ENCODE measurements at places on chromosomes 3 and 15.

DNA sequence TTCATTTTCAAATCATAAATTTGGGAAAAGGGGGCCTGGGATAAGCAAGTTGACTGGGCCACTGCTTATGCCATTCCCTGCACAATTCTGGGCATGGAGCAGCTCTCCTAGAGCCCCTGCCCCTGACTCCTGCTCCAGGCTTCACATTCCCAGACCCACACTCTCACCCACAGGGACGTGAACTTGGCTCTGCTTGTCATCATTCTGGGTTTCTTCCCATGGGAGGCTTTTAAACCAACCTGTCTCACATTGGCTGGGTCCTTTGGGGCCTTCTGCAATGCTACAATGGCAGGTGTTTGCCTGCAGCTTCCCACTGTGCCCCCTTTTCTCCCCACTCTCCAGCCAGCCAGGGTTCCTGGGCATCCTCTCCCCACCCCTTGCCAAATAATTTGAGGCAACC is 49.1 kb downstream of the CYP19A1 start:
- DNase-seq = no peak

DNA sequence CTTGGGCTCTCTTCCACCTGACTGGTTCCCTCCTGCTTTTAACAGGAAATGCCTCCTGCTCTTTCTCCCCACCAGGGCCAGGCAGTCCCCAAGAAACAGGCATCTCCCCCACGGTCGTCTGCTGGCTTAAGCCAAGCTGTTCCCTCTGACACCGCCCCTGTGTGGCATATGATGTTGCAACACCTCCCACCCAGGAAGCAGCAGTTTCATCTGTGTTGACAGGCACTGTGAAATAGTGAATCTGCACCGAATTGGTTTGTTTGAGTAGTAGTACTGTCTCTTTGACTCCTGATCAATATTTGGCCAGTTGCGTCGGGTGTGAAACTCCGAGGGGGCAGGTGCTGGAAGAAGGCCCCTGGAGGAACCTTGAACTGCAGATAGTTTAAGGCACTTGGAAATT is 188.8 kb downstream of the FEZF2 start:
- DNase-seq = no peak

GRCh38 chr15:62390791-62391640 is 225.9 kb upstream of the C2CD4B start:
- no peak for DNase-seq

GRCh38 chr3:4448187-4448586 is 18.9 kb downstream of the SUMF1 start:
- DNase-seq = no peak

DNA sequence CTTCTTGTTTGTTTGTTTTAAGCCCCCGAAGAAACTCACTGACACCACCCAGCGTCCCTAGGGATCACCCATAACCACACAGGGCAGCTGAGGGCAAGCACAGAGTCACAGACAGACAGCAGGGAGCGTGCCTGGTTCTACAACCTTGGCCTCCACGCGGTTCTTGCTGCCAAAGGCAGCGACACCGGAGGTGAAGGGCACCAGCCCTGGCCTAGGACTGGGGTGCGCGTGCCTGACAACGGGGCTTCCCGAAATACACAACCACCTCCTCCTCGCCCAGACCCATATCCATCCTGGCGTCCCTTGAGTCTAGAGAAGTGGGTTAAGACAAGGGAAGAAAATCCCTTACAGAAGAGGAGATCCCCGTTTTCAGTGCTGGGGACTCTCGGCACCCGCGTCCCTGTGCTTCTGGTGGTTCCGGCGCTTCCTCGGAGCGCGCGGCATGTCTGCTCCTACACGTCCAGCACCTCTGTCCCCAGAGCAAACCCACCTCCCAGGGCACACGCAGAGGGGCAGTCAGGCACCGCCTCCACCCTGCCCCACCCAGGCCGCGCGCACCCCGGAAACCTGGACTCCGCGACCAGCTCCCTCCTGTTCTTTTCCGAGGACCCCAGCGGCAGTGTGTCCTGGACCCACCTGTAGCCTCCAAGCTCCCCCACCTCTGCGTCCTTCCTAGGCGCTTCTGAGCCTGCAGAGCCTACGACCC is 911 bp downstream of the RFTN1 start:
- peak; percentile 38 for DNase-seq

DNA sequence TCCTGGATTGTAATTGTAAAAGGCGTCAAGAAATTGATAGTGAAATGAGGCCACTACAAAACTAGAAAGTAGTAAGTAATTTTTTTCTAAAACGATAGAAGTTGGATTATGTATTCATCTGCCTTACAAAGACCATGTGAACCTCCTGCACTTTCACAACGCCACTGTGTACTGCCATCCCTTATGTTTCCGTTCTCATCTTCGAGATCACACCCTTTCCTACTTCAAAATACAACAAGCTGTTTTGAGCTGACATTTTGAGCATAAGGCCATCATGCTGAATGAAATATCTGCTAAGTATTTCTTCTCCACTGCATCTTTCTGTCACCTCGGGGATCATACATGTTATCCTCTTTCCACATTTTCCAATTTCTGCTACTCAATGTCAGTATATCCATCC is 885.5 kb downstream of the ROBO1 start:
- DNase-seq = no peak

DNA sequence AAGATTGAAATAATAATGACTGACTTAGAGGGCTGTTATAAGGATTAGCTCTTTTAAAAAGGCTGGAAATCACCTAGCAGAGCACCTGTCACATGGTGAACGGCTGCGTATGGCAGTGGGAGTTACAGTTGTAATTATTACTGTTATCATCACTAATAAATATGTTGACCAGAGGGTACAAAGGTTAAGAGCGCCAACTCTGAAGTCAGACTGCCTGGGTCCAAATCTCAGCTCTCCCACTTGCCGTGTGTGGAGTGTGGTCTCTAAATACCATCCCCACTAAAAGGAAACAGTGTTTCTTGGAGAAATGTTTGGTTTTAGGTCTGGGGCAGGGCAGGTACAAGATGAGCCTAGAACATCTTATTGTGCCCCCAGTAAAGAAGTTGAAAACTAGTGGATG is 6.0 kb upstream of the RAD18 start:
- DNase-seq = no peak

GRCh38 chr15:32872621-32873283 is 154.9 kb downstream of the GREM1 start:
- no peak for DNase-seq

GRCh38 chr3:193040836-193041672 is 123.4 kb upstream of the MB21D2 start:
- no peak for DNase-seq

DNA sequence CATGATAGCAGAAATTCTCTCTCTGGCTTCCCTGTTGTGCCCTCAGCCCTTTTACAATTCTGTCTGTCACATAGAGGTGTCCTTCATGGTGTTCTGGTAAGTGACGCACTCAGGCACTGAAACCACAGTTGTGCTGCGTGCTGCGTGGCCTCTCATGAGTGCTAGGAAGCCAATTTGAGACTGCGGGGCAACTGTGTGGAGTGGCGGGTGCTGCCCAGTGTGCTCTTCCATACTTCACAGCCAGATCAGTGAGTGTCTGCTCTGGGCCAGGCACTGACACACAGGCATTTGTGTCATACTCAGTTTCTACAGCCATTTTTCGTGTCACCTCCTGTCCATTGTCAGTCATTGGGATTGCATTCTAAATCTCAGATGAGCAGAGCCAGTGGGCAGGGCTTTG is 133.1 kb upstream of the PLXNA1 start:
- DNase-seq = no peak

- DNase-seq = no peak
Measured at GRCh38 chr15:76206325-76206976, 104.8 kb downstream of the ETFA start.

- DNase-seq = no peak
Measured at GRCh38 chr3:16183601-16184270, 9.3 kb downstream of the GALNT15 start.

- DNase-seq = no peak
Measured at GRCh38 chr3:131692356-131692755, 189.6 kb upstream of the MRPL3 start.

DNA sequence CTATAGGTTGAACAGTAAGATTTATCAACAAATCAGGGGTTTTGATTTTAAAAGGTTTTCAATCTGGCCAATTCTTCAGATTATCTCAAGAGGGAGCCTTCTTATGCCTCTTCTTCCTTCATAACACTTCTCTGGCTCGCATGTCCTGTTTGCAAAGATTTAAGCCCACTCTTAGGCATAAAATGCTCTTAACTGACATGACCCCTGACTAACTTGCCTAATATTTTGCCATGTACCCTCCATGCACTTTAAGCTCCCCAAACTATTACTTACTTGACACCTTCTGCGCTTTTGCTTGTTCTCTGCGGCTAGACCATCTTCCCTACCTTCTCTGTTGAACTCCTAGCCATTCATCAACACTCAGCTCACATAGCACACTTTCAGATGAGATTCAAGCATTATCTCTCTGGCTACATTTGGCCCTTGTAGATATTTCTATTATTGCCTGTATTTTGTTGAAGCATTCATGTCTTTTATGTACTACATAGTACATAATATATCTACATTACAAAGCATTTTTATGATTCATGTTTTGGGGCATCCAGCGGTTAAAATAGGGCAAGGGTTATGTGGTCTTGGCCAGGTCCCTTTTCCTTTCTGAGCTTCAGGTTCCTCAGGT is 1.0 kb upstream of the ARIH1 start:
- no peak for DNase-seq

DNA sequence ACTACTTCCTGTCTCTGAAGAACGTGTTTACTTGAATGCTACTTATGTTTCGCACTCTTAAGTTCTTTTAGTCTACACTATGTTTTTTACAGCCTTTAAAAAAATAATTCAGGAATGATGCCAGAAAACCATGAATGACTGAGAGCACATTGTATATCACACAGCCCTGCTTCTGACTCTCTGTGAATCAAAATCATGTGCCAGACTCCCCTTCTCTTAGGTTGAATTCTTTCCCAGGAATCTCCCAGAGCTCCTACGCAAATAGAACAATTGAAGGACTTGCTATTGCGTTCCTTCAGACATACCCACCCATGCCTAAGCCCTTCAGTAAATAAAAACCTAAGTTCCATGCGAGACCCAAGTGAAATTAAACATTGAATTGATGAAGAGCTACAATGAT is 782.0 kb upstream of the ALCAM start:
- DNase-seq = no peak

GRCh38 chr3:133058243-133058642 is 20.1 kb downstream of the TMEM108 start:
- no peak for DNase-seq

DNA sequence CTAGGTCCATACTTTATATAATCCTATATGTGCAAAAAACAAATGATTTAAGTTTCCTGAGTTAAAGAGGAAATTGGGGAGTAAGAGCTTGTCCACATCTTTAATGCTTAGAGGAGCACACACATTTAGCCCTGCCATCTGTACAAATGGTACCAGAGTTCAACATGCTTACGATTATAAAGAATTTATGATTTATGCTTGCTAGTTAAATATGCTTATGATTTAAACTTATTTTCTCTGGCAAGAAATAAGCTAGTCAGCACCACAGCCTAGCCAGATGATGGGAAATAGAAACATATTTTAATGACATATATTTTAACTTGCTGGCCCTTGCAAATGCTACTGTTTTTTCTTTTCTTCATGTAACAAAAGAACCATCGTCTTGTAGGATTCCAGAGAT is 48.3 kb downstream of the EIF4E3 start:
- DNase-seq = no peak

- no peak for DNase-seq
Measured at GRCh38 chr3:157423337-157423736, 13.3 kb upstream of the PTX3 start.

DNA sequence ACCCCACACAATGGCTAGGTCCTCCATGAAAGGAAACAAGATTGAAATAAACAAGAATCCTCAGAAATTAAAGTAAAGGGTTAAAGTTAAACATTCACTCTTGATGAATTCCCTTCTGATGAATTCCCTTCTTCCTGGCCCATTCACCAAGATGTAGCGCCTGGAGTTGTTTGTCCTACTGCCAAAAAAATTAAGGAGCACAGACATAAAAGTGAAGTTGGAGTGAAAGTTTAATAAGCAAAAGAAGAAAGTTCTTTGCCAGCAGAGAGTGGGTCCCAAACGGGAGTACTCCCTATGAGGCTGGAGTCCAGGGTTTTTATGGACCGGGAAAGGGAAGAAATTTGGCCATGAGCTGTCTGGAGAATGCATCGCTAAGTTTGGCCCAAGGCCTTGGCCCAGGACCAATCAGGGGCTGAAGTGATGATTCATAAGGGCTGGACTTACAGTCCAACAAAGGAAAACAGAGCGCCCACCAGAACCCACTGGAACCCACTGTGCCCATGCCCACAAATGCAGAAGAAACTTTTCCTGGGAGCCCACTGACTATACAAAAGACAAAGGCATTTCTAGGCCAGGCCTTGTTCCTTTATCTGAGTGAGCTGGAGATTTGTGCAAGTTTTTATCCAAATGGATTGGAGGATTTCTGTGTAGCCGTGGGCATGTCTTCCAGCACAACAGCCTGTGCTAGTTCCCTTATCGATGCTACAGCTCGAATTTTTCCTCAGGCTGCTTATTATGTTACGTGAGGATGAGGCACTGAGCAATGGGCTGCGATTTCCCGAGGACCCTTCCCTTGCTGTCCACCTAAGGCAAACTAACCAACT is 1561.6 kb downstream of the OTOL1 start:
- DNase-seq = no peak

GRCh38 chr3:182848906-182849305 is 55.6 kb downstream of the ATP11B start:
- DNase-seq = no peak

DNA sequence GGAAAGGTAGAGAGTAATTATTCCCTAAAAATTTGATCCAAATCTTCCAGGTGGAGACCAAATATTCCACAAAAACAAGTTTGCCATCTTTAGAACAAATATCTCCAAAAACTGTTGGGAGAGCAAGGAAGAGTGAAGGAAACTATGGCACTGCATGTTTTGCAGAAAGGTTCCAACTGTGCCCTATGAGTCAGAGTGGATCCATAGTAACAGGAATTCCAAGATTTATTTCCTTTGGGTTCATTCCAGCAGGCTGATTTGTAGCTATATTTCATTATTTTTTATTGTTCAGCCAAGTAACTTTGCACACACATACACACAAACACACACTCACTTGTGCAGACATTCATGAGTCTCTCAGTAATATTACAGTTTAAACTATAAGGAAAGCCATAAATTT is 459.7 kb upstream of the EPHA6 start:
- no peak for DNase-seq

DNA sequence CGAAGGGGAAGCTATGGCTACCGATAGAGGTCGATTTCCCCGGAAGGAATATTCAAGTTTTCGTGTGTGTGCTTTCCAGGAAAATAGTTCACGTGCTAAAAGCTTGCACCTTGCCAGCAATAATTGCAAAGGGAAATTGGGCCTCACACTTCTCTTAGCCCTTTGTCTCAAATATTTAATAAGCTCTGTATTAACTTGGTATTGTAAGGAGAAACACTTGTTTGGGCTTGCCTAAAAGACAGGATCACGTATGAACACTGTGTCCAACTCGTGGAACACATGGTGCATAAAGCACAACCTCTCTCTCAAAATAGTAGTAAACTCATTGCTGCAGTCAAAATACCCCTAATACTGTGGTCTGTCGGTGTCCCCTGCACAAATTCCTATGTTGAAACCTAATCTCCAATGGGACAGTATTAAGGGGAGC is 352 bp upstream of the TMF1 start:
- no peak for DNase-seq

GRCh38 chr15:60941448-60941847 is 287.7 kb downstream of the RORA start:
- no peak for DNase-seq

Measured in T-cell (primary cell).